Activated CD4-positive, CD25-positive, alpha-beta regulatory T cell treated with anti-CD3 and anti-CD28 coated beads, Interleukin-2, amount 50 U/mL, for 16 hours (primary cell): ENCODE measurements at places on chromosomes 11 and 22.

GRCh38 chr11:62044639-62045121 lies 77.2 kb upstream of the FTH1 start:
- DNase-seq: no peak

GRCh38 chr11:77747381-77747969 lies 73.0 kb downstream of the RSF1 start:
- no peak for DNase-seq

DNA sequence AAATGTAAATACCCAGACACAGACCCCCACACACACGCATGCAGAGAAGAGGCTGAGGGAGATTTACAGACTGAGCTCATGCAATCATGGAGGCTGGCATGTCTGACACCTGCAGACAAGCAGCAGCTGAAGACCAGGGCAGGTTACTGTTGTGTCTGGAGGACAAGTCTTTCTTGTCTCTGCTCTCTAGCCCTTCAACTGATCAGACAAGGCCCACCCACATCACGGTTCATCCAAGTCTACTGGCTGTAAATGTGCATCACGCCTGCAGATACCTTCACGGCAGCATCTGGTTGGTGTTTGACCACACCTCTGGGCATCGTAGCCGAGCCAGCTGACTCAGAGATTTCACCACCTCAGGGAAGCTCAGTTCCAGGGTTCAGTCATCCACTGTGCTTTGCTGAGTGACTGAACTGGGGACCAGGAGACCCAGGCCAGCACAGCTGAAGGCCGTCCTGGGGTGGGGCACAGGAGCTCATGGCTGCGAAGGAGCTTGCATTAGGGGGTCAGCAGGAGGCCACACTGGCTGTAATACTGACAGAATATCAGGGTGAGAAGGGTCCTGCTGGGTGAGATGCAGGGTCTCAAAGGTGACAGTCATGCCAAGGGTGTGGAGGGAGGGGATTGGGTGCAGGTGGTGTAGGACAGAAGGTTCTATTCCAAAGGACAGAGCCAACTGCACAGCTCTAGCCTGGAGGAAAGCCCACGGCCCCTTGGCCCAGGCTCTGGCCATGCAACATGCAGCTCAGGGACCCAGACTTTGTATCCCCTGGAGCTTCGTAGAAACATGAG lies 304.9 kb downstream of the BRD1 start:
- DNase-seq: no peak

- DNase-seq: no peak
Observed at GRCh38 chr22:37054056-37054395, 2.5 kb downstream of the KCTD17 start.

DNA sequence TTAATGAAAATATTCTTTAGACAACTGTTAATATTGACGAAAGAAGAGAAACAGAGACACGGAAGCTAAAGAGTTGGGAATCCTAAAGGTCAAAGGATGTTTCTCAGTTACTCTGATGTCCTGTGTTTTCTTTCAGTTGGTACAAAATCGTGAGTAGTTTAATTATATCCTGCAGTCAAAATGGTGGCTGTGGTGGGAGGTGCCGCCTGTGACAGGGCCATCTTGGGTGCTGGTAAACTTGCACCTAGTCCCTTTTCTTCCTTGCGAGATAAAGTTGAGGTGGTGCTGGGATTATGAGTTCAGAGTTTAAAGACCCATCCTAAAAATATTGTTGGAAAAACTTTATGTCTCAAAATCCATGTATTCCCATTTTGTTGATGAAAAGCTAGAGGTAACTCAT lies 2.2 kb downstream of the CECR2 start:
- DNase-seq: no peak

DNA sequence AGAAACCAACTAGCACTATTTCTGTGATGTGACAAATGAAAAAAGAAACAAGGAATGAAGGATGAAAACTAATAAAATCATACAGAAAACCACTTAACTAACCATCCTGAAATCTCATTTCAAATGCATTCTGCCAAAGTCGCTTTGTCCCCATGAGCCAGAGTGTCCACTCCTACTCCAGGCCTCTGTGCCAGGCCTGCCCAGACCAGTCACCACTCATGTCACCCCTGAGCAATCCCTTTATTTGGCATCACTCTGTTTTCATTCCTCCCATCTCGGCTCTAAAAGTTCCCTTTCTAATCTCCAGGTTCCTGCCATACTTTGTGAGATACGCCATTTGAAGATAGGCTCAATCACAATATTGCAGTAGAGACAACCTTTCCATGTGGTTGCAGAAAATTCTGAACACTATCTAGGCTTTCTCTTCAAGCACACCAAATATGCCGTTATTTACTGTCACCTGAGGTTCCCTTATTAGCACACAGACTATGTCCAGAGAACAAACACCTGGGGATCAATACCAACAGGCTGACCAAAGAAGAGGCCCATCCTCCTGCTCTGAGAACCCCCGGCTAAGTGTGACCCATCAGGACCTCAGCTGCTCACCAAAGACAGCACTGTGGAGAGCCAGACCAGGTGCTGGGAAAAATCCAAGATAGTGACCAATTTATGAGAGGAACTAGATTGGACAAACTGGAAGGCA lies 202.4 kb downstream of the LARGE1 start:
- DNase-seq: no peak

GRCh38 chr22:24155627-24156140 lies 25.6 kb upstream of the SUSD2 start:
- DNase-seq: peak; percentile 10

DNA sequence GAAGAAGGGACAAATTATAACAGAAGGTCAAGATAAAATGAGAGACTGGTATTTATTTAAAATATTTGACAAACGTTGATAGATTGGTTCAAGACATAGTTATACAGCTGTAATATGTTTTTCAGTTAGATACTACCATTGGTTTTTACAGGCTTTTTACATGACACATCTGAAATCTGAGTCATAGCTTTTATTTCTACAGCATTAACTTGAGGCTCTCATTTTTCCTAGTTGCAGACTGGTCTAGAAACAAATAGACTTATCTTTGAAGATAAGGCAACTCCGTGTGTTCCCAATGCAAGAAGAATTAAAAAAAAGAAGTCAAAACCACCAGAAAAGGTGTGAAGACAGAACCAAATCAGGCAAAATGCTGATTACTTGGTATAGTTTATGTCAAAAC lies 31.3 kb downstream of the CEP57 start:
- DNase-seq: no peak

GRCh38 chr11:62752994-62753735 lies 795 bp downstream of the ZBTB3 start:
- no peak for DNase-seq

DNA sequence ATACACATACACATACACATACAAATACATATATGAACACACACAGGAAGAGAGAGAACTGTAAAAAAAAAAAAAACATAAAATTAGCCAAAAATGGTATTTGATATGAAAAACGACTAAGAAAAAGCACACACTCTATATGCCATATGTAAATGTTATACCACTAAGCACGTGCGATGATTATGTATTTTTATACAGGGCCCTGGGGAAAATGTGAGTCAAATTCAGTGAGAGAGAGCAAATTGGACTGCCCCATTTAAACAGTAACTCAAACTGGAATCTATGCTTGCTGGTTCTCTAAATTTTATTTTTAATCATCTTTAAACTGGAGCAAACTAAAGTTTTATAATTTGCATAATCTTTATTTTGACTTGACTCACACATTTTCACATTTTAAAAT lies 197.8 kb upstream of the MTNR1B start:
- DNase-seq: no peak

GRCh38 chr11:86035164-86035563 lies 33.7 kb downstream of the PICALM start:
- no peak for DNase-seq
